Caki2 (cell line): ENCODE measurements at places on chromosomes 12 and 14. TPM values are rescaled to one million over a fixed set of nuclear protein-coding genes. Genes with fewer than 3 reads are reported as not detected.

The RNASE2 gene
- total RNA-seq: not detected in 2 replicates

The ST8SIA1 gene
- total RNA-seq: not detected in 2 replicates

The MAGOHB gene
- 64.4 and 89.6 TPM in 2 replicates for total RNA-seq

The CLEC4D gene
- not detected in 2 replicates for total RNA-seq

The RFLNA gene
- 0.07 TPM in 1 of 2 replicates, not detected in the other for total RNA-seq

The MUCL1 gene
- not detected in 2 replicates for total RNA-seq
